ENCODE measurements at places on chromosomes 2 and 18. TPM values are rescaled to one million over a fixed set of nuclear protein-coding genes. Genes with fewer than 3 reads are reported as not detected.

DNA sequence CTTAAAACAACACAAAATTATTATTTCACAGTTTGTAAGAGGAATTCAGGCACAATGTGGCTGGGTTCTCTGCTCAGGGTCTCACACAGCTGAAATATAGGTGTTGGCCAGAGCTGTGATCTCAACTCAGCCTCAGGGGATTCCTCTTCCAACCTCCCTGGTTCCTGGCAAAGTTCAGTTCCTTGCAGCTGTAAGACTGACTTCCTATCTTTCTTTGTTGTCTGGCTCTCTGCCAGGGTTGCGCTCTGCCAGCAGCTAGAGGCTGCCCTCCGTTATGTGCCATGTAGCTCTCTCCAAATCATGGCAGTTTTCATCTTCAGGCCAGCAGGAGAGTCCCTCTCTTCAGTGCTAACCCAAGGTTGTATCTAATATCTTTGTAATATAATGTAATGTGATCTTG is 272.5 kb upstream of the KCNJ3 start:
- no peak overlapping the region for H3K27ac ChIP-seq
- H3K4me1 ChIP-seq, result peaks cover 17% of the 10 kb centered on the region
- H3K27me3 ChIP-seq, result no peaks in the 10 kb centered on the region
- H3K36me3 ChIP-seq, result no peaks in the 10 kb centered on the region
- DNase-seq, result no peak

- no peak for DNase-seq
- H3K27ac ChIP-seq, result no peak overlapping the region
- no peak overlapping the region for H3K4me3 ChIP-seq
- peaks cover 7% of the 10 kb centered on the region for H3K27me3 ChIP-seq
- no peaks in the 10 kb centered on the region for H3K4me1 ChIP-seq
These were observed 119.2 kb upstream of the SCN7A start for GRCh38 chr2:166613226-166613625.

- no peak overlapping the region for H3K4me3 ChIP-seq
- H3K4me1 ChIP-seq, result no peaks in the 10 kb centered on the region
- no peaks in the 10 kb centered on the region for H3K36me3 ChIP-seq
- no peak overlapping the region for H3K27ac ChIP-seq
- H3K27me3 ChIP-seq, result peaks cover 5% of the 10 kb centered on the region
These were observed 271.0 kb downstream of the MYCN start for GRCh38 chr2:16211341-16211740.

DNA sequence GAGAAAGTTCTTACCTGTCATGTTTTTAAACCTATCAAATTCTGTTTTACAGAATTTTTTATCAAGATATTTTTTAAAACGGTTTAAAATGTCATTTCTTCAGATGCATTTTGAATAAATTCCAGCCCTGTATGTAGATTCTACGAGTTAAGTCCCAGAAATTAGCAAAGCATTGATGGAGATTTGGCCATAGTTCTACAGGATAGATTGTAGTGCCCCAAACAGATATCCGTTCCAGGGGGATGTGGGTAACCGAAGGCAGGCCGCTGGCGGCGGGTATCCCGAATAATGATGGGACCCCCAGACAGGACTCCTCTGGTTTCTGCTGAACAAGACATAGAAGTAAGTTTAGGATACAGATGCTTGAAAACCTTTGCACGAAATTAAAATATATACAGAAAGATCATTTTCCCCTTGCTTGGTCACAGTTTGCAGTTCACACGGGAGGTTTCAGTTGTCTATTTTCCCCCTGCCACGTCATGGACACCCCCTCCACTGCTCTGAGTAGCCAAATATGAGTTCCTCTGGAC is 755 bp downstream of the NOL4 start:
- H3K27ac ChIP-seq, result peak overlapping the region; percentile 25
- H3K27me3 ChIP-seq, result peaks cover 45% of the 10 kb centered on the region
- no peak for DNase-seq

- H3K27me3 ChIP-seq, result no peaks in the 10 kb centered on the region
- H3K4me3 ChIP-seq, result no peak overlapping the region
- DNase-seq, result no peak
- no peak overlapping the region for H3K27ac ChIP-seq
- H3K4me1 ChIP-seq, result no peaks in the 10 kb centered on the region
These were observed 555.8 kb downstream of the SATB2 start for GRCh38 chr2:198901894-198902293.

GRCh38 chr2:120736624-120737339 is 1.1 kb downstream of the GLI2 start:
- no peak for DNase-seq
- peaks cover 74% of the 10 kb centered on the region for H3K27me3 ChIP-seq
- H3K4me3 ChIP-seq, result peak overlapping the region; percentile 27
- peaks cover 20% of the 10 kb centered on the region for H3K4me1 ChIP-seq
- no peak overlapping the region for H3K27ac ChIP-seq

DNA sequence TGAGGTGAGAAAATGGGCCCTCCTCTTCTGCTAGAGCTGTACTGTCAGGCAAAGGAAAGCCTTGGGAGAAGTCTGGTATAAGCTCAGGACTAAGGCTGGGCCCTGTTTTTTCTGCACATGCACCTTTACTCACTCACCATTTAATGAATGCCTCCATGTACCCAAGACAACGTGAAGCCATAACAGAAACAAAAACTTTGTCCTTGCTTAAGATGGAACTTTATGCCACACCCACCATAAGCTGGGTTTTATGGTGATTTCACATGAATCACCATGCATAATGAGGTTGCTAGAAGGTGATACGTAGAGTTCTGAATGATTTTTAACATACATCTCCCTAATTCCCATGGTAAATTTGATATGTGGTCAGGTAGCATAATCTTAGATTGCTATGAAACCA is 63.7 kb upstream of the CYP26B1 start:
- H3K4me1 ChIP-seq, result no peaks in the 10 kb centered on the region
- no peaks in the 10 kb centered on the region for H3K36me3 ChIP-seq
- no peak for DNase-seq
- H3K27ac ChIP-seq, result no peak overlapping the region
- H3K27me3 ChIP-seq, result no peaks in the 10 kb centered on the region

- no peak for DNase-seq
- no peak overlapping the region for H3K27ac ChIP-seq
- peaks cover 7% of the 10 kb centered on the region for H3K27me3 ChIP-seq
- H3K4me1 ChIP-seq, result no peaks in the 10 kb centered on the region
These were observed 235.4 kb upstream of the FN1 start for GRCh38 chr2:215671244-215671643.

GRCh38 chr2:119475225-119475856 is 43.7 kb downstream of the TMEM37 start:
- H3K4me3 ChIP-seq, result no peak overlapping the region
- no peak overlapping the region for H3K27ac ChIP-seq
- no peaks in the 10 kb centered on the region for H3K4me1 ChIP-seq
- H3K36me3 ChIP-seq, result no peaks in the 10 kb centered on the region
- DNase-seq, result no peak

GRCh38 chr18:70046796-70047195 is 99.1 kb upstream of the CD226 start:
- no peaks in the 10 kb centered on the region for H3K27me3 ChIP-seq
- peaks cover 35% of the 10 kb centered on the region for H3K36me3 ChIP-seq
- DNase-seq, result no peak
- H3K4me1 ChIP-seq, result no peaks in the 10 kb centered on the region
- no peak overlapping the region for H3K4me3 ChIP-seq

- H3K27ac ChIP-seq, result no peak overlapping the region
- H3K4me1 ChIP-seq, result no peaks in the 10 kb centered on the region
- DNase-seq, result no peak
- no peak overlapping the region for H3K4me3 ChIP-seq
- no peaks in the 10 kb centered on the region for H3K27me3 ChIP-seq
- H3K36me3 ChIP-seq, result no peaks in the 10 kb centered on the region
These were observed 22.2 kb downstream of the SLC16A14 start for GRCh38 chr2:230046491-230046890.

DNA sequence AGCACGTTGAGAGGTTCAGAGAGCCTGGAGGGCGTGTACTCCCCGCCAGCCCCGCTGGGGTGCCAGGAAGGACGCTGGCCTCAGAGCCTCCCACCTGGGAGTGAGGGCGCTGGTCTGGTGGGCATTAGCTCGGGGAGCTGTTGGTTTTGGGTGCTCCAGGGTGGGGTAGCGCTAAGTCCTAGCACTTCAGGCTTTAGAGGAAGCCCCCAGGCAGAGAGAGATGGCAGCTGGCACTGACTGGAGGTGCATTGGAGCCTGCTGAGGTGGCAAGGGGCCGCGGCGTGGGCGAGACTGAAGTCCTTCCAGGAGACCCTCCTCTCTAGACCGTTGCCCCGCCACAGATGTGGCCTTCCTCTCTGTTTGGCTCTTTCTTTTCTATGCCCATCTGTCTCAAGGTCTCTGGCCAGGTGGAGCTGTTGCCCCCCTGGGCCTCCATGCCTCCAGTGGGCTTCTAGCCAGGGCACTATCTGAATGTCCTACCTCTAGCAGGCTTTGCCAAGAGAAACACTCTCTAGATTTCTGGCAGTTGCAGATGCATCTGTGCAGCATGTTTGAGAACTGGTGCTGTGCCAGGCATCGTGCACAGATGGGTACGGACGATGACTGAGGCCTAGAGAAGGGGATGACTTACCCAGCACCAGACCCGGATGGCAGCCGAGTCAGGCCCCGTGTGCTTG is 6.6 kb downstream of the CAPN10 start:
- no peak for DNase-seq
- H3K27ac ChIP-seq, result no peak overlapping the region
- peaks cover 5% of the 10 kb centered on the region for H3K36me3 ChIP-seq
- H3K4me1 ChIP-seq, result peaks cover 13% of the 10 kb centered on the region
- no peaks in the 10 kb centered on the region for H3K27me3 ChIP-seq

DNA sequence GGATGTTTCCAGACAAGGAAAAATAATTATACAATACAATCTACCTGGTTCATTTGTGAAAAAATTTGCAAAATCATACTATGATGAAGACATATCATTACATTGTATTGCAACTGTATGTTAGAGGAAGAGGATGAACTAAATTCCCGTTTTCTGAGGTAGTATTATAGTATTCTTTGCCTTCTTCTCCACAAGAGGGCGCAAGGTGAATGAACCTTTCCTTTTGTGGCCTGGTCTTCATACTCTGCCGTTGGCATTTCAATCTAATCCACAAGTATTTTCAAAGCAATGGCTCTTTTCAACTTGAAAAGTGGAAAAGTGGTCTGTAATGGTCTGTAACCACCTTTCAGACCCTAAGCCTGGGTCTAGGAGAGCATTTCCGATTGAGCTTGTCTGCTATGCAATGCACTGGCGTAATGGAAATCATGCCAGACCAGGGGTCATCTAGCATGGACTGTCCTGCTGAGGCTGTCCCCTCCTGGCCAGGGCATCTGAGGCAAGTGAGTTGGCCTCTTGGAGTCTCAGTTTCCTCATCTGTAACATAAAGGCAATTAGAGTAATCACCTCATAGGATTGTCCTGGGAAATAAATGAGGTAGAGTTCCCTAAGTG is 30.8 kb upstream of the ZNF396 start:
- no peaks in the 10 kb centered on the region for H3K36me3 ChIP-seq
- DNase-seq, result peak; percentile 63
- no peak overlapping the region for H3K27ac ChIP-seq
- H3K4me1 ChIP-seq, result peaks cover 20% of the 10 kb centered on the region
- H3K4me3 ChIP-seq, result no peak overlapping the region

DNA sequence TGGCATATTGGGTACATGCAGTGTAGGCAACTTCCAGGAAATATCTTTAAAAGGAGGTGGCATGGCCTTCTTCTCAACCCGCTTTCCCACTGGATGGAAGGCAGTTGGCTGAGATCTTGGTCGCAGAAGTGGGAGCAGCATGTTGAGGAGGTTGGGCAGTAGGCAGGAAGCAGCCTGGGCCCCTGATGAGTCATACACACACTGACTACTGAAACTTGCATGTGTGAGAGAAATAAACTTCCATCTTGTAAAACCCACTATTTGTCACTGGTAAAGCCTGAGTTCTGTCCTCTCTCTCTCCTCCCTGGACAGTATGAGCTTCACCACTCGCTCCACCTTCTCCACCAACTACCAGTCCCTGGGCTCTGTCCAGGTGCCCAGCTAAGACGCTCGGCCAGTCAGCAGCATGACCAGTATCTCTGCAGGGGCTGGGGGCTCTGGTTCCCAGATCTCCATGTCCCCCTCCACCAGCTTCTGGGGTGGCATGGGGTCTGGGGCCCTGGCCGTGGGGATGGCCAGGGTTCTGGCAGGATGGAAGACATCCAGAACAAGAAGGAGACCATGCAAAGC is 233.8 kb upstream of the SPRED2 start:
- DNase-seq, result no peak

DNA sequence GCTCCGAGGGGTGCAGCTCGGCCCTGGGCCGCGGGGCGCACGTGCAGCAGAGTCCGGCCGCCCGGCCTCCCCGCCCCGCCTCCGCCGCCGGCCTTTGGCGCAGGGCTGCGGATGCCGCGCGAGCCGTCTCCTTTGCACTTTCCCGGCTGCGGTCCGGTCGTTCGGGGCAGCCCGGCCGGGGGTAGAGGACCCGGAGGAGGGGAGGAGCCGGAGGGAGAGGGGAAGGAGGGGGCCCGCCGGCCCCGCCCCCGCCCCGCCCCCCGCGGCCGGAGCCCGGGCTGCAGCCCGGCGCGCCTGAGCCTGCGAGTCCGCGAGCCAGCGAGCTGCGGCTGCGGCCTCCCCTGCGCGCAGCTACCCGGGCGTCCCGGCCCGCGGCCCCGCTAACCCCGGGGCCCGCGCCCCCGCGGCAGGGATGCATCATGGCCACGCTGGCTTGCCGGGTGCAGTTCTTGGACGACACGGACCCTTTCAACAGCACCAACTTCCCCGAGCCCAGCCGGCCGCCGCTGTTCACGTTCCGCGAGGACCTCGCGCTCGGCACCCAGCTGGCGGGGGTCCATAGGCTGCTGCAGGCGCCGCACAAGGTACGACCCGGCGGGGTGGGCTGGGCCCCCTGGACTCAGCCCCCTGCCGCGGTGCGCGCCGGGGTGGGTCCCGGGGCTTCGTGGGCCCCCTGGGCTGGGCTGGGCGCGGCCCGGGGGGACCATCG is at the start of gene FHOD3:
FHOD3 (plus strand) TSS at position 297 of the 709 bp plus-strand sequence; CDS start at position 420, 123 bp downstream.
- H3K4me3 ChIP-seq, result peak within 1 kb of the TSS; percentile 2
- no peak for DNase-seq
- no peak within 1 kb of the TSS for H3K27ac ChIP-seq
- peaks cover 30% of the 10 kb centered on the region for H3K27me3 ChIP-seq

DNA sequence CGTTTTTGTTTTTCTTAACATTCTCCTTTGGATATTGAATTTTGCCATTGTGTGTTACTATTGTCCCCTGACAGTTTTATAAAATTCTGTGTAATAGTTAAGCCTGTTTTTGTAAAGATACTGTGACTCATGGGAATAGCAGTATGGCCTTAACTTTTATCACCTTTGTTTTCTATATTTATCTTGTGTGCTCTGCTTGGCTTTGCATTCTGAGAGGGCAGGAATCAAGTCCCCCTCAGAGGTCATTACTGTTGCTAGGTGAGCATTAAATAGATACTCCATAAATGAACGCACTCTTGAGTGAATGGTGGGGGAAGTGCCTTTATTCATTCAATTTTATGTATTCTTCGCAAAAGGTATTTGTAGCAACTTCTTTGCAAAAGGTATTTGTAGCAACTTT is 160.0 kb downstream of the PHLPP1 start:
- no peak for DNase-seq
- no peaks in the 10 kb centered on the region for H3K36me3 ChIP-seq
- H3K27ac ChIP-seq, result no peak overlapping the region
- H3K4me1 ChIP-seq, result peaks cover 7% of the 10 kb centered on the region

The NCKAP5 gene
- total RNA-seq, result not detected

The SPATS2L gene
- total RNA-seq, result 53.9 TPM

The RAB31 gene
- 1.3 TPM for total RNA-seq

The SETBP1 gene
- total RNA-seq, result 4.4 TPM

The IL36B gene
- not detected for total RNA-seq

The FNDC4 gene
- not detected for total RNA-seq

All from activated CD4-positive, alpha-beta T cell treated with anti-CD3 and anti-CD28 coated beads, Interleukin-2, amount 10 ng/mL, durations not matched to agents 7 days and 5 days (primary cell).